ENCODE measurements at places on chromosomes 5 and 9. TPM values are rescaled to one million over a fixed set of nuclear protein-coding genes. Genes with fewer than 3 reads are reported as not detected.

Gene CACNA1B
- 0.05 TPM for total RNA-seq

Gene DNAH5
- total RNA-seq = 0.19 TPM

Gene LRRC8A
- 22.8 TPM for total RNA-seq

Gene SLC22A4
- 0.59 TPM for total RNA-seq

Gene PCDHGC4
- 1.4 TPM for total RNA-seq

GRCh38 chr9:27212621-27213020 is 84.3 kb downstream of the EQTN start:
- H3K27ac ChIP-seq = no peak overlapping the region
- H3K27me3 ChIP-seq = no peaks in the 10 kb centered on the region
- no peak overlapping the region for H3K4me3 ChIP-seq
- DNase-seq = no peak
- no peaks in the 10 kb centered on the region for H3K36me3 ChIP-seq

DNA sequence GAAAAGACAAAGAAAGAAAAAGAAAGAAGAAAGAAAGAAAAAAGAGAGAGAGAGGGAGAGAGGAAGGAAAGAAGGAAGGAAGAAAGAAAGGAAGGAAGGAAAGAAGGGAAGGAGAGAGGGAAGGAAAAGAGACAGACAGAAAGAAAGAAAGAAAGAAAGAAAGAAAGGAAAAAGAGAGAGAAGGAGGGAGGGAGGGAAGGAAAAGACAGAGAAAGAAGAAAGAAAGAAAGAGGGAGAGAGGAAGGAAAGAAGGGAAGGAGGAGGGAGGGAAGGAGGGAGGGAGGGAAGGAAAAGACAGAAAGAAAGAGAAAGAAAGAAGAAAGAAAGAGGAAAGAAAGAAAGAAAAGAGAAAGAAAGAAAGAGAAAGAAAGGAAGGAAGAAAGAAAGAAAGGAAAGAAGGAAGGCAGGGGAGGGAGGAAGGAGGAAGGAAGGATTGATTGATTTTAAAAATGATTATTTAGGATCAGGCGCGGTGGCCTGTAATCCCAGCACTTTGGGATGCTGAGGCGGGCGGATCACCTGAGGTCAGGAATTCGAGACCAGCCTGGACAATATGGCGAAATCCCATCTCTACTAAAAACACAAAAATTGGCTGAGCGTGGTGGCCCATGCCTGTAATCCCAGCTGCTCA is 23.3 kb upstream of the TOR1B start:
- no peak for DNase-seq
- H3K36me3 ChIP-seq = no peaks in the 10 kb centered on the region
- H3K4me1 ChIP-seq = no peaks in the 10 kb centered on the region
- H3K4me3 ChIP-seq = no peak overlapping the region
- H3K27me3 ChIP-seq = no peaks in the 10 kb centered on the region
- H3K27ac ChIP-seq = no peak overlapping the region

DNA sequence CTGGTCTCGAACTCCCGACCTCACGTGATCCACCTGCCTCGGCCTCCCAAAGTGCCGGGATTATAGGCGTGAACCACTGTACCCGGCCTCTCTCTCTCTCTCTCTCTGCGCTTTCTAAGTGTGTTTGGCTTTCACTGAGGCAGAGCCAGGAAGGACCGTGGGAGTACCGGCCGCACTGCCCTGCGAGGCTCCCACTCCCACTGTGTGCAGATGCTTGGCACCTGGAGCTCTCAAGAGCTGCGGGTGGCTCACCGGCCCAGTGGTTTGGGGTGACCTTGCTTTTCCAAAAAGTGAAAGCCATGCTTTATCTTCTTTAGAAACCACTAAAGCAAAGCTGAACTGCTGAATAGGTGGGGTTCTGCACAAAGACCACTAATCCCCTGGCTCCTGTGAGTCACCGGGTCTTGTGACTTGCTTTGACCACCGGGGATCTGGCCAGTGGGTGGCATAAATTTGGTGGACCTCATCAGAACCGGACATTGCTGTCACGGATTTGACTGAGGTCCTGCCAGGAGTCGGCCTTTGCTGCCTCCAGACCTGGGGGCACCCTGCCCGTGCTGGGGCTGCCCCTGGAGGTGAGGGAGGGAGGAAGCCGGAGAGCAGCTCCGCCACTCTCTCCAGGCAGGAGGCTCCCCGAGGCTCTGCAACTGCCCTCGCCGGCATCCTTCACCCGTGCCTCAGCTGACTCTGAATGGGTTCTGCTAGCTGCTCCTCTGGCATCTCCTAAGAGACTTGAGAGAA is 228.9 kb downstream of the FANCC start:
- no peak for DNase-seq
- no peaks in the 10 kb centered on the region for H3K27me3 ChIP-seq
- H3K4me3 ChIP-seq = no peak overlapping the region
- no peak overlapping the region for H3K27ac ChIP-seq
- peaks cover 29% of the 10 kb centered on the region for H3K36me3 ChIP-seq
- peaks cover 13% of the 10 kb centered on the region for H3K4me1 ChIP-seq

DNA sequence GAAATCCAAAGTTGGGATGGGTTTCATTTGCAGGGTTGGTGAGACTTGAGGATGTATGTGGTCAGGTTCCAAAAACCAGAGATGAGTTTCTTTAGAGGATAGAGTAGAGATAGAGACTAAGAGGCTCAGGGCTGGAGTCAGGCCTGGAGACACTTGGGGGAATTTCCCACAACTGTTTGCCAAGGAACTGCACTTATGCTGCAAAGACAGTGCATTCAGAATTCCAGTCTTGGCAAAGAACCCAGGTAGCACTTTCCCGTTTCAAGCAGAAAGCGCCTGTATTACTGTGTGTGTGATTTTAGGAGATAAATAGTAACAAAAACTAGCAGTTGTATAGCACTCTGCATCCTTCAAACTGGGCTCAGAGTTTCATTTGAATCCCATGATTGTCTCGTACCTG is 55.4 kb downstream of the SNCAIP start:
- DNase-seq = no peak
- no peaks in the 10 kb centered on the region for H3K27me3 ChIP-seq
- no peaks in the 10 kb centered on the region for H3K36me3 ChIP-seq
- H3K27ac ChIP-seq = no peak overlapping the region
- H3K4me1 ChIP-seq = no peaks in the 10 kb centered on the region

- H3K27me3 ChIP-seq = no peaks in the 10 kb centered on the region
- H3K27ac ChIP-seq = no peak overlapping the region
- no peak overlapping the region for H3K4me3 ChIP-seq
- H3K4me1 ChIP-seq = no peaks in the 10 kb centered on the region
- no peak for DNase-seq
Measured at GRCh38 chr5:90488791-90489190, 14.1 kb downstream of the POLR3G start.

GRCh38 chr5:36593867-36594266 is 12.5 kb upstream of the SLC1A3 start:
- no peak for DNase-seq
- no peak overlapping the region for H3K27ac ChIP-seq
- no peaks in the 10 kb centered on the region for H3K36me3 ChIP-seq
- H3K4me3 ChIP-seq = no peak overlapping the region

GRCh38 chr9:3750321-3750720 is 224.5 kb upstream of the RFX3 start:
- H3K36me3 ChIP-seq = no peaks in the 10 kb centered on the region
- no peak overlapping the region for H3K4me3 ChIP-seq
- DNase-seq = no peak
- H3K27ac ChIP-seq = no peak overlapping the region
- no peaks in the 10 kb centered on the region for H3K27me3 ChIP-seq

DNA sequence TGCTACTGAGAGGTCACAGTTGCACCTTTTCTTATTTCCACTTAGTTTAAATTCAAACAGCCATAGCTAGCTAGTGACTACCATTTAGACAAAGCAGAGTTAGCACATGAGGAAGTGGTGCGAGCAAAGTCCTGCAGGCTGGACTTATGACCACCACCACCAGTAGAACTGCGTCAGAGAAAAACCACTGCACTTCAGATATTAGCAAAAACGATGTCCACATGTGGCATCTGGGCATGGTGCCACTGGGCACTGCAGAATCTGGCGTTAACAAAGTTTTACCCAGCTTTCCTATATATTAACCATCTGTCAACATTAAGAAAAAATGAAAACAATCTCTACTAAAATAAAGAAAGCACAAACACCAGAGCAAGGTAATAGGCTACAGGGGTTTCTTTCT is 80.1 kb downstream of the SPTLC1 start:
- H3K4me1 ChIP-seq = no peaks in the 10 kb centered on the region
- peaks cover 34% of the 10 kb centered on the region for H3K36me3 ChIP-seq

GRCh38 chr5:108216890-108217289 is 165.0 kb downstream of the FBXL17 start:
- H3K36me3 ChIP-seq = peaks cover 3% of the 10 kb centered on the region
- no peak for DNase-seq
- no peaks in the 10 kb centered on the region for H3K27me3 ChIP-seq
- no peak overlapping the region for H3K4me3 ChIP-seq

- no peak overlapping the region for H3K27ac ChIP-seq
- no peaks in the 10 kb centered on the region for H3K4me1 ChIP-seq
- H3K4me3 ChIP-seq = no peak overlapping the region
- peaks cover 4% of the 10 kb centered on the region for H3K27me3 ChIP-seq
- DNase-seq = no peak
- no peaks in the 10 kb centered on the region for H3K36me3 ChIP-seq
Measured at GRCh38 chr5:175695161-175696126, 37.6 kb downstream of the HRH2 start.

DNA sequence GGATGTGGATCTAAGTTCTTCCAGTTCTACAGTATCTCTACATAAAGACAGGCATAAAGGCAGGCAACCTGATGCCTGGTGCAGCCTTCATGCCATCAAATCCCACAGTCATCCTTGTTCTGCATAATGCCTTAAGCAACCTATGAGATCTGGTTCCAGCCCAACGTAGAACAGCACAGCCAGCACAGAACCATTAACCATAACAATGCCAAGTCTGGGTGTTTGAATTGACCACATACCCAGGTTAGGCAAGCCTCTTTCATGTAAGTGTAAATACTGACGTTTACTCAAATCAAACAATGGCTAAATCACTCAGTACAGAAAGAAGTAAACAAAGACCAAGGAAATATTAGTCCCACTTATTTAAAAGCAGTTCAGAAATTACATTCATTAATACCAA is 195.0 kb downstream of the ADAMTSL1 start:
- H3K27ac ChIP-seq = no peak overlapping the region
- no peak for DNase-seq
- H3K4me3 ChIP-seq = no peak overlapping the region
- H3K36me3 ChIP-seq = no peaks in the 10 kb centered on the region
- peaks cover 2% of the 10 kb centered on the region for H3K4me1 ChIP-seq
- H3K27me3 ChIP-seq = no peaks in the 10 kb centered on the region

GRCh38 chr5:31116466-31117031 is 76.9 kb upstream of the CDH6 start:
- DNase-seq = no peak
- H3K27ac ChIP-seq = no peak overlapping the region
- no peak overlapping the region for H3K4me3 ChIP-seq
- no peaks in the 10 kb centered on the region for H3K4me1 ChIP-seq

- H3K27ac ChIP-seq = no peak overlapping the region
- H3K4me3 ChIP-seq = no peak overlapping the region
- H3K27me3 ChIP-seq = peaks cover 2% of the 10 kb centered on the region
- no peaks in the 10 kb centered on the region for H3K36me3 ChIP-seq
- DNase-seq = no peak
- no peaks in the 10 kb centered on the region for H3K4me1 ChIP-seq
Measured at GRCh38 chr5:141484310-141484640, 555 bp upstream of the PCDHGC4 start.

GRCh38 chr9:136619742-136620440 is 42.8 kb upstream of the EGFL7 start:
- peaks cover 34% of the 10 kb centered on the region for H3K4me1 ChIP-seq
- no peaks in the 10 kb centered on the region for H3K36me3 ChIP-seq
- no peaks in the 10 kb centered on the region for H3K27me3 ChIP-seq
- H3K27ac ChIP-seq = peak overlapping the region; percentile 86
- no peak overlapping the region for H3K4me3 ChIP-seq
